CD4-positive, alpha-beta T cell (primary cell): ENCODE measurements at places on chromosomes 2 and 18.

DNA sequence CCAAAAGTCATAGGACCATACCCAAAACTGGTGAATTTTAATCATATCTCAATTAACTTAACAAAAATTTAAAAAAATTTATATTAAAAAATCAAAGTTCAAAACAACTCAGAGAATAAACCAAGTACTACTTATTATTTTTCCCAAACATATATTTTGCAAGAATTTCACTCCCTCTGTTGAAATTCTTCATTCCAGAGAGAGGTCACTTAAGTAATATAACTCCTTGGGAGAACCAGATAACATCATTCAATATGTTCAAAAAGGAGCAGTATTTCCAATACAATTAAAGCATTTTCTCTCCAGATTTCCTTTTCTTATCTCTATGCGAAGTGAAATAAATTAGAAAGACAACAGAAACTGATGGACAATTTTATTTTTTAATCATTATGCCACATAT is 165.9 kb upstream of the RND3 start:
- no peak for DNase-seq

DNA sequence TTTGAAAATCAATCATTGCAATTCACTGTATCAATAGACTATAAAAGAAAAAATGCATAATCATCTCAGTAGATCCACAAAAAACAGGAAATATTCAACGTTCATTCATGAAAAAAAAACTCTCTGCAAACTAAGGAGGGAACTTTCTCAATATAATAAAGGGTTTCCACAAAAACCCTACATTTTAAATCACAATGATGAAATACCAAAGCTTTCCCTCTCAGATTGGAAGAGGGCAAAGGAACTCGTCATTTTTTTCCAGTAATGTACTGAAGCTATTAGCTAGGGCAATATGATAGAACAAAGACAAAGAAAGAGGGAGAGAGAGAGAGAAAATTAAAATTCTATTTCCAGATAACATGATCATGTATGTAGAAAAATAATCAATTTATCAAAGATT is 167.1 kb upstream of the RBMS1 start:
- DNase-seq: no peak

GRCh38 chr2:197516393-197516761 is 511 bp downstream of the MOB4 start:
- no peak for DNase-seq

GRCh38 chr18:60053747-60054304 is 154.0 kb downstream of the PMAIP1 start:
- DNase-seq: no peak

- DNase-seq: no peak
Measured at GRCh38 chr2:207159002-207159401, 6.7 kb downstream of the KLF7 start.

GRCh38 chr18:41456831-41457230 is 498.2 kb upstream of the PIK3C3 start:
- DNase-seq: no peak

GRCh38 chr2:201872591-201872990 is 66.3 kb downstream of the CDK15 start:
- no peak for DNase-seq

DNA sequence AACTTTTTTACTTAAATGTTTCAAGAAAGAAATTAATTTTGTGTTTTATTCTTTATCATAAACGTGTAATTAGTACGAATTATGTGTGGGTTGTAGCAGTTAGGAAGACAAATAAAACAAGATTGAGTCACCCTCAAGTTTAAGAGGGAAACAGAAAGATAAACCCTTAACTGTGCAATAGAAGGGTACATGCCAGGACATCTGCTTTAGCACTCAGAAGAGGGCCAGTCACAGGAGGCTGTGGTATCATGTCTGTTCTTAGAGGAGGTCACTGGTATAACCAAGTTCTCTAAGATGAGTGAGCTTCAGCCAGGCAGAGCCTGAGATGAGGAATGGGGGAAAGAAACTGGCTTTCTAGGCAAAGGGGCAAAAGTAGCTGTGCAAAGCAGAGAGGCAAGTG is 42.4 kb upstream of the GRHL1 start:
- no peak for DNase-seq

- DNase-seq: no peak
Measured at GRCh38 chr2:68426848-68427579, 40.1 kb downstream of the FBXO48 start.

GRCh38 chr2:26900831-26901321 is 52.9 kb downstream of the DPYSL5 start:
- DNase-seq: no peak

DNA sequence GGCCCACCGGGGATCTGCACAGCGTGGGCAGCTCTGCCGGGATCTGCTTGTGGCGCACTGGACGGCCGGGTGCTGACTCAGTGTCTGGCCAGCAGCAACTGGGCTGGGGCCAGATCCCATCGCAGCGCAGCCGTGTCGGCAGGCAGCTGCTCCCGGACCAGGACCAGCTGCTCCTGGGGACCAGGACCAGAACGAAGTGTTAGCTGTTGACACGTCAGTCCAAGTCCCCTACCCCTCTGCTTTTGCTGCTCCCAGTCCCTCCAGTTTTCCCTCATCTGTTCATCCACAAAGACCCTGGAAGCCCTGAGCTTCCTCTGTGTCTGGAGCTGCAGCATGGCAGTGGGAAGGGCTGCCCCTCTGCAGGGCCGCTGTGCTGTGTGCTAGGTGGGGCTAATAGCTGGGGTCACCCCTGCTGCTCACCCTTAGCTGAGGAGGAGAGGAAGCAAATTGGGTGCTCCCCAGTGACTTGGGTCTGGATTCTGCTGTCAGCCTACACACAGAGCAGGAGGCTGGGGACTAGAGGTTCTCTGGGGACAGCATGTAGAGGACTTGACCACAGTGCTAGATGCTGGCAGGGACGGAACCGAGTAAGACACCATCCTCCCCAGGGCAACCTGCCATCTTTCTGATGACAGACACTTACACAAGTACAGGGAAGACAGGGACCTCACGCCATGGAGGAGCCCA is 16.9 kb upstream of the KIF1A start:
- no peak for DNase-seq

DNA sequence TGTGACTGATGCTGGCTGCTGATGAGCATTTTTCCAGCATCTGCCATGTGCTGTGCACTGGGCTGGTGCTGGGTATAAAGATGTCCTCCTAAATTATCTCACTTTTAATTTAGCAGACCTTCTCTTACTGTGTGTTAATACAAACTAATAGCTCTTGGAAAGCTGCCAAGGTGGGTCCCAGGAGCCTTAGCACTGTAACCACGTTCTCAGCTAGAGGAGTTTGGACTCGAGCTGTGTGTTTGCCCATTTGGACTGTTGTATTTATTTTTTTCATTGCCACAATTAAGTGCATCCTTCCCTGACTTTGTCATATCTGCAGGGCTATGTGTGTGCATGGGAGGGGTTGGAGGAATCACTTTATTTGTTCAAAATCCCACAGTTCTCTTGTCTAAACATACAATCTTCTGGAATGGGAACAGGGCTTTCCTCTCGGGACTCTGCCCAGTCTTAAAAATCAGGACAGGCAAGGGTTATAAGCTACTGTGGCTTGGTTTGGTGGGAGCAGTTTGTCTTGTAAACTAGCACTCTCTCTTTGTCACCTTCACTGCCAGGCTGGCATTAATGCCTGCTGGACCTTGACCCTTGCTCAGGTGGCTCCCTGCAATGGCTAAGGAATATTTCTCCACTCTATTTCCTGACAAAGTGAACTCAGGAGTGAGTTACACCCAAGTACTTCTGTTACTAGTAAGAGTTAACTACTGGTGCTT is 129.7 kb upstream of the MGAT5 start:
- no peak for DNase-seq

DNA sequence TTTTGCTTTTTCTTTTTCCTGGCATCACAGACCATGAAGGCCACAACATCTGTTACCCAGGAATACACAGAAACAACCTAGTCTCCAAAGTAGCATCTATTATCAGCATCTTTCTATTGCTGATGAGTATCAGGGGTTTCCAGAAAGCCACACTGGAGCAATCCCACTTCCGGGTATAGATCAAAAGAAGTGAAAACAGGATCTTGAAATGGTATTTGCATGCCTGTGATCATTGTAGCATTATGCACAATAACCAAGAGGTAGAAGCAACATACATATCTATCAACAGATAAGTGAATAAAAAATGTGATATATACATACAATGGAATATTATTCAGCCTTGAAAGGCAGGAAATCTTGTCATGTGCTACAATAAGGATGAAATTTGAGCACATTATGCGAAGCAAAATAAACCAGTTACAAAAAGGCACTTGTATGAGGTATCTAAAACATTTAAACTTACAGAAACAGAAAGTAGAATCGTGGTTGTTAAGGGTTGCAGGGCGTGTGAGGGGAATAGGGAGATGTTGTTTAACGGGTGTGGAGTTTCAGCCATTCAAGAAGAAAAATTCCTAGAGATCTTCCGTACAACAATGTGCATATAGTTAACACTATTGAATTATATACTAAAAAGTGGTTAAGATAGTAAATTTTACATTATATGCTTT is 115.1 kb downstream of the KCNE4 start:
- DNase-seq: no peak

DNA sequence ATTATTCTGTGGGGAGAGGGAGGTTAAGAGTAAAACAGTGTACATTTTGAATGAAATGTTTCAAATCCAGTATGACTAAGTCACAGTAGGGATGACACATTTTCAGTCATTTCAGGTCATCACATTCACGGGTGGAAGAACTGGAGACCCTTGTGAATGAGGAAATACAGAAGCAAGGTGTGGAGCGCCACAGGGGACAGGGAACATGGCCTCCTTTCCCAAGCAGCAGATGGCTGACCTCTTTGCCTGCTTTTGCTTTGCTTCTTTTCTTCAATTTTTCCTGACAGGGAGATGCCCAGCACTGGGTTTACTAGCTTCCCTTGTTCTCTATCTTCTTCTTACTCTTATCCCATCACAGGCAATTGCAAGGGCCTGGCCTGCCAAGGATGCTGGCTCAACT is 278.9 kb upstream of the DLGAP1 start:
- DNase-seq: no peak

DNA sequence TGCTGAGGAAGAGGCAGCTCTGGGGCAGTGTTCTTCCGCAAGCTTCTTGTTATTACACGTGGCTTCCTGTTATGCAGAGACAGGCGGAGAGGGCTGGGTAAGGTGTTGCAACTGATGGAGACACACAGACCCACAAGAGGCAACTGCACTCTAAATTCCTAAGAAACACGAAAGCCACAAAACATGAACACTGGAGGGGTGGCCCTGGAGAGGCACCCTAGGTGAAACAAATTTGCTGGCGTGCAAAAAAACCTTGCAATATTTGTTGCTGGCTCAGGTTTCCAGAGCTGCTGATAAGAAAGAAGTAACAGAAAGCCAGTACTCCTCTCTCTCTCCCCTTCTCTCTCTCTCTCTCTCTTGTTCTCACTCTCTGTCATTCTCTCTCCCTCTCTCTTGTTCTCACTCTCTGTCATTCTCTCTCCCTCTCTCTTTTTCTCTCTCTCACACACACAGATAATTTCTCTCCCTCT is 31.8 kb downstream of the ARHGAP25 start:
- DNase-seq: peak; percentile 48

DNA sequence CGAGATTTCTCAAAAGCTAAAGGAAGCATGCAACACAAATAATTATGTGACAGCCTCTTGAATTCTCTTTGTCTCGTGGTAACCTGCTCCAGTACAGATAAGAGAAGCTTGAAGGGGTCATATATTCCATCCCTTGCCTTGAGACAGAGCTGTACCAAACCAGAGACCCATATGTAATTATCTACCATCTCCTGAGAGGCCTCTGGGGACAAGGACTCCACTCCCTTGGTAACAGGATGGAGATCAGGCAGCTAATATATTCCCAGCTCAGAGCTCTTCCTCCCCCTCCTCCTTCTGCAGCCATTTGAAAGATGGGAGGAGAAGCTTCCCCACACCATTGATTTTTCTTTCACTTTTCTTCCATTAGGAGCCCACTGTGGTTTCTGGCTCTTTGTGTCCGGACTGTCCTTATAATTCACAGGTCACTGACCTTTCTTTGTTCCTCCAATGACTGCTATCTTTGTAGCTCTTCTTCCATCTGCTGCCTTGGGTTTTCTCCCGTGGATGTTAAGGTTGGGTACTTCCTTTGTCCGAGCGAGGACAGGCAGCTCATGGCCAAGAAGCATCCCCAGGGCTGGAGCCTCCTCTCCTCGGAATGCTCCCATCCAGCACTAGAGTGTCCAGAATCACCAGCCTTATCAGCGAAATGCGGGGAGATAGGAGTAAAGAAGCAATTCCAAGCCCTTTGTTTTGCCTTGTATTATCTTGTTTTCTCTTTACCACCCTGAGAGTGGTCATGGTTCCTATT is 72.6 kb upstream of the STPG4 start:
- DNase-seq: no peak

DNA sequence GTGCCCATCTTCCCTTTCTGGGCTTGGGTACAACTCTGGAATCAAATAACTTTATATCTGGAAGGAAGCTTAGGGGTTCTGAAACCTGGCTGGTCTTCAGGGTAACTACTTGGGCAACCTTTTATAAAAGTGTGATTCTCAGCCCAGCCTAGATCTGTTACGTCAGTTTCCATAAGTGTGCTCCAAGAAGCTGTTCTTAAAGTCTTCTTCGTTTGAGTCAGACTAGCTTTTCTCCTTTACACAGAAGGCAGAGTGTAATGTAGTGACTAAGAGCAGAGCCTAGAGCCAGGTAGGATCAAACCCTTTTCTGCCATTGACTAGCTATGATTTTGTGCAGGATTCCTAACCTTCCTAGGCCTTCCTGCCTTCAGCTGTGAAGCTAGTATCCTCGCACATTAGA is 5.8 kb downstream of the ITGA6 start:
- DNase-seq: no peak

DNA sequence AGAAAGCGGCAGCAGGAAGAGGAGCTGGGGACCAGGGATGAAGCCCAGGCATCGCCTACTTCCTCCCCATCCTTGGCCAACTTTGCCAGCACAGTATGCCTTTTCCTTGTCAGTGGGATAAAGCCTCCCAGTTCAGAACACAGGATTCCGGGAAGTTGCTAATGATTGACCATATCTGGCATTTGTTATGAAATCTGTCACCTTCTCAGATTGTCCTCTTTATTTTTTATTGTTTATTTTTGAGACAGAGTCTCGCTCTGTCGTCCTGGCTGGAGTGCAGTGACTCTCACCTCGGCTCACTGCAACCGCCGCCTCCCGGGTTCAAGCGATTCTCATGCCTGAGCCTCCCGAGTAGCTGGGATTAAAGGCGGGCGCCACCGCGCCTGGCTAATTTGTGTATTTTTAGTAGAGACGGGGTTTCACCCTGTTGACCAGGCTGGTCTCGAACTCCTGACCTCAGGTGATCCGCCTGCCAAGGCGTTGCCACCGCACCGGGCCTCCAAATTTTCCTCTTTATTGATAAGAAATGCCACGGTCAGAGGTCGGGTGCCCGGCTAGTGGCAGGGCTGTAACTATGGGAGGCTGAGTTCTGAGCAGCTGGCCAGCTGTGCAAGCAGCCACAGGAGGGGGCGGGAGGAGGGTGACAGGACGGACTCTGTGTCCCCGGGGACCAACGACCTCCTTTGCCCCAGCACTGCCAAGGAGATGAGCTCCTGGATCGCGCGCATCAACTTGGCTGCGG is 24.4 kb downstream of the PSD4 start:
- no peak for DNase-seq

DNA sequence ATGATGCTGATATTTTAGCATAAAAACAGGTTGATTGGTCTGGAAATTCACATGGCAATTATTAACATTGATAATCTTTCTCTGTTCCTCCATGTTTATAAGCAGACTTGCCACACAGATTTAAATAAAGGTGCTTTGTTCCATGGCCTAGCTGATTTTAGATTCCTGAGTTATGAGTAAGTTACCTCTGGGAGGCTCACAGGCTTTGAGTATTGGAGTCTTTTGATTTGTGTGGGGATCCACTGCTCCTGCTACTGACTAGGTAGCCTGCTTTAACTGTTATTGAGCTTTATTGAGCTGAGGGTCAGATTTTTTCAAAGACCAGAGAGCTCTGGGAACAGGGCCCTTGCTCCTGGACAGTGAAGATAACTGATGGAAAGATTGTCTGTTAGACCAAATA is 166.1 kb downstream of the ANKRD30B start:
- no peak for DNase-seq
